ENCODE measurements at places on chromosomes 2 and 18.

- no peak for DNase-seq
These were observed 24.1 kb upstream of the OTOS start for GRCh38 chr2:240164586-240164985.

DNA sequence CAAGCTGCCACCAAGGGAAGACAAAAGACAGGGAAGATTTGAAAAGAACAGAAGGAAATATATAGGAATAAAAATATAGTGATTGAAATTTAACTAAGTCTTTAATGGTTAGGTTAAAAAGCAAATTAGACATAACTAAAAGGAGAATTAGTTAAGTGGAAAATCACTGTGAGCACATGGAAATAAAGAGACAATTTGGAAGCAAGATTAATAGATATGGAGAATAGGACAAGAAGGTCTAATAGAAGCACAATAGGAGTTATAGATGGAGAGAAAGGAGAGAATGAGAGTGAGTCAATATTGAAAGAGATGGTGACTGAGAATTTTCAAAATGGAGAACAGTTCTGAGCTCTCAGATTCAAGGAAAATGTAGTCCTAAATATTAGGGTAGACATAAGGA lies 176.9 kb downstream of the ASB1 start:
- no peak for DNase-seq

GRCh38 chr18:28003451-28003850 lies 173.5 kb downstream of the CDH2 start:
- DNase-seq: no peak

- DNase-seq: no peak
These were observed 339.7 kb downstream of the TNS1 start for GRCh38 chr2:217662984-217663602.

GRCh38 chr2:74751981-74752851 lies 81.7 kb upstream of the HK2 start:
- DNase-seq: no peak

GRCh38 chr2:74886811-74887210 lies 52.9 kb downstream of the HK2 start:
- DNase-seq: no peak

- no peak for DNase-seq
These were observed 52.6 kb downstream of the COA5 start for GRCh38 chr2:98555696-98556095.

GRCh38 chr2:102736110-102736409 lies 25.8 kb upstream of the TMEM182 start:
- DNase-seq: no peak

- DNase-seq: no peak
These were observed 89.5 kb downstream of the ACKR3 start for GRCh38 chr2:236658974-236659757.

DNA sequence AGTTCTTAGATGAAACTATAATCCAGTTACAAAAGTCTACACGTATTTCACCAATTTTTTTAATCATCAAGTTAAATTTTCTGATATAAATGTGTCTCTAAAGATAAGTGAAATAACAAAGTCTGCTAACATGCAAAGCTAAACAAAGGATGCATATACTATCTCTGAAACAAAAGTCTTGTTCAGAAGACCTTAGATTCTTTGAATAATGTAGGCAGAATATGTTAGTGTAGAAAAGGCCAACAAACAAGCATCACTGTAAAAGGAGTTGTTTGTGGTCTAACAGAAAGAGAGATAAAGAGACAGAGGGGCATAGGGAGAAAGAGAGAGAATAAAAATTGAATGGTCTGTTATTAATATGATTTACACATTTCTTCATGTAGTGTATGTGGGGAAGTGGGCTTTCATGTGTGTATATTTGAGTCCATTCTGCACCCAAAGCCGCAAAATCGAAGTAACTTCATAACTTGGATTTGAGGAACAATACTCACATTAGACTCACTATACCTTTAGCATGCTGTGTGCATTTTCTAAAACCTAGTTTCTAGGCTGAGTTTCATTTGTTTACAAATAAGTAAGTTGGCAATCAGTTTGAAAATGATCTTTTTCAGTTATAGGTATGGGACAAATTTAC lies 734.8 kb upstream of the REG3G start:
- no peak for DNase-seq

GRCh38 chr2:219001577-219002394 lies 8.6 kb upstream of the CRYBA2 start:
- DNase-seq: peak; percentile 95

GRCh38 chr2:33477473-33478468 lies 1.3 kb downstream of the RASGRP3 start:
- no peak for DNase-seq
